Activated effector memory CD4-positive, alpha-beta T cell treated with Interleukin-2 at 50 U/mL for 16 hours (primary cell): ENCODE measurements at places on chromosomes 5 and 9.

DNA sequence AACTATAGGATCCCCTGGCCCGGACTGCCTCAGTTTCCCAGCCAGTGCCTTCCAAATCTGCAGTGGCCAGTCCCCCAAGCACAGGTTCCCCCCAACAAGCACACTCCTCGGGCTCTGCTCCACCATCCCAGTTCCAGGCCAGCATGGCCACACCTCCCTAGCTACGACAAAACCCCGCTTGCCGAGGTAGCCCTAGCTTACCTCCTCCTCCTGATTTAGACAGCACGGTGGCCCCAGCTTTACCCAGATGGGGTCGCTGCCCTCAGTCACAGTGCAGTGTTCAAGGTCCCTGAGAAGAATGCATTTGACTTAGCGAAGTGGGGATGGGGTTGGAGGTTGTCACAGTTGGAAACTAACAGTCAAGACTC is 40.8 kb upstream of the GARNL3 start:
- DNase-seq: no peak

DNA sequence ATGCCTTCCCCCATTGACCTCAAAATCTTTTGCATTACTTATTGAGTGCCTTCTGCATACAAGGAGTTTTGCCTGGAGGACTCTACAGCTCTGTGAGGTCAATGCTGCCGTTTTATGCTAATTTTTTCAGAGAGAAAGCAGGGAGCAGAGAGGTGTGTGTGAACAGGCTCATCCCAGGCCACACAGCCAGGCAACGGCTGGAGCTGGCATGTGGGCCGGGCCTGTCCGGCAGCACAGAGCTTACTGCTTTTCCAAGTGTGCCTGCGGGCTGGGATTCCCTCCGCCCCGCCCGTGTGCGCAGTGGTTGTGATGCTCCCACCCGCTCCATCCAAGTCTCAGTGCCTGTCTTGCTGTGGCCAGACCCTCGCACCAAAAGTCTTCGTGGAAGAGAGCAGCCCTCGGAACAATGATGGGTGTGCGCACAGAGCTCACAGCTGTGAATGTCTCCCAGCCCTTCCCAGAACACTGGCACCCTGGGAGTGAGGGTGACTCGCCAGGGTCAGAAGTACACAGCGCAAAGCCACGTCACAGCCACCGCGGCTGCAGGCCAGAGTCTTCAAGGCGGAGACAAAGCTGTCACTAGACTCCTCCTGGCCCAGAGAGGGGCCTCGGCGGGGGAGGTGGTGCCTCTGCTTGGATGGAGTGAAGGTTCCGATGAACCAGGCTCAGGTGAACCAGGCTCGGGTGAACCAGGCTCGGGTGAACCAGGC is 82.8 kb downstream of the COL5A1 start:
- no peak for DNase-seq

- no peak for DNase-seq
These were observed 55.5 kb downstream of the MINAR2 start for GRCh38 chr5:129803403-129803802.

DNA sequence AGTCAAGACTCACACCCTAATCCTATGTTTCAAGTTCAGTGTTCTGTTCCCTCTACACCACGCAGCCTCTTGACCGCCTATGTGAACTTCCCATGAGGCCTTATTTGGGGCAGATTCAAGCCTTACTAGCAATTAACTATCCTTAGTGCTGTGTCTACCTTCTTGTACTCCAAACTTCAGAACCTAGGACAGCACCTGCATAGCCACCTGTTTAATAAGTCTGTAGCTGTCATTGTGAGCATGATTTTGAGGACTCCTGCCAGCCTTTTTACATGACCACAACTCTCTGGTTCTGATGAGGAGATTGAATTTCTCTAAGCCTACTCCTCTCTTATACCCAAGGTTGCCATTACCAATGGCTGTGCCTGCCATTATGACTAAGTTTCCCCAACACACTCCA is 50.8 kb upstream of the PCSK1 start:
- no peak for DNase-seq

GRCh38 chr9:76692458-76693129 is 71.6 kb upstream of the PCA3 start:
- no peak for DNase-seq

GRCh38 chr9:110877374-110877773 is 160.9 kb downstream of the LPAR1 start:
- no peak for DNase-seq
